ENCODE measurements at places on chromosomes 3 and 15.

DNA sequence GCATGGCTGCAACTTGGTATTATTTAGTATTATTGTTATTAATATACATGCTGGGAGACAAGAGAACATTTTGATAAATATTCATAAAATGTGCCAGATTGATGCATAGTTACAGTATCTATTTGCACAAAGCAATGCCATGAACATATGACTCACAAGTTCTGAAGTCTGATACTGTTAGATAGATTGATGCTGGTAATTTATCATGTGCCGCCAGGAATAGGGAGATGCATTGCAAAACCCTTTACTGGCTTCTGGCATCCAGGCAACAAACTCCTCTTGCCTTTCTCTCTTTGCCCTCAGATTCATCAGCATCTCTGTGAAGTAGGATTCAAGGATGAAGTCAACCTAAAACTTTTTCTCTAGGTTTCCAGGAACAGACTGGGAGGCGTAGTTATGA is 41.0 kb upstream of the SLC25A26 start:
- H3K27ac ChIP-seq = no peak overlapping the region
- no peaks in the 10 kb centered on the region for H3K27me3 ChIP-seq
- no peak for DNase-seq
- H3K4me1 ChIP-seq = no peaks in the 10 kb centered on the region

DNA sequence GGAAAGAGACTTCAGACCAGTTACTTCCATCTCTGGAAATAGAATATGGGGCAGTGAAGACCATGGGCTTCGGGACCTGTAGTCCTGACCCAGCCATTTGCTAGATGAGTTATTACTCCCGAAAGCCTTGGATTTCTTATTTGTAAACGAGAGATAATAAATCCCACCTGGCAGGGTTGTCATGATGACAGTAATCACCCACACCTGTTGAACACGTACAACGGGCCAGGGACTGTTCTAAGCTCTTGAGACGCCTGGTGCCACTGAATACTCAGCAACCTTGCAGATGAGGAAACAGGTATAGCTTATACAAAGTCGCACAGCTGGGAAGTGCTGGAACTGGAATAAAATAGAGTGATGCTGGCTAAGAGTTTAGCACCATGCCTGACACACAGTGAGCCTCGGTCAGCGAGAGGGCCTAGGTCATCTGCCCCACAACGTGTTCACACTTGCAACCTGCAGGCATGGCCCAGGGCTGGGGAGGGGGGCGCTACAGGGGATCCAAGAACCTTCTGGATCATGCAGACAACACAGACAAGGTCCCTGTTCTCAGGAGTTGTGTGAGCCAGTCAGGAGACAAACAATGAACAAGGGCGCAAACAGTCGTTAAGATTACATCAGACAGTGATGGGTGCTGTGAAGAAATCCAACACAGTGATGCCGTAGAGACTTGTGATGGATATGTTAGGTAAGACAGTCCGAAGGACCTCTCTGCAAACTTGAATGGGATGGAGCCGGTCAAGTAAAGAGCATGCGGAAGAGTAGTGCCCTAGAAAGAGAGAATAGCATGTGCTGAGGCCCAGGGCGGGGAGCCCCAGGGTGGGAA is 89.2 kb downstream of the CORO2B start:
- no peak overlapping the region for H3K4me3 ChIP-seq
- H3K27me3 ChIP-seq = peaks cover 21% of the 10 kb centered on the region
- H3K4me1 ChIP-seq = no peaks in the 10 kb centered on the region
- no peaks in the 10 kb centered on the region for H3K36me3 ChIP-seq
- H3K27ac ChIP-seq = no peak overlapping the region
- DNase-seq = no peak

- H3K36me3 ChIP-seq = no peaks in the 10 kb centered on the region
- H3K27me3 ChIP-seq = no peaks in the 10 kb centered on the region
- H3K4me1 ChIP-seq = peaks cover 3% of the 10 kb centered on the region
- no peak overlapping the region for H3K27ac ChIP-seq
These were observed 2.8 kb upstream of the NEK4 start for GRCh38 chr3:52773361-52774065.

DNA sequence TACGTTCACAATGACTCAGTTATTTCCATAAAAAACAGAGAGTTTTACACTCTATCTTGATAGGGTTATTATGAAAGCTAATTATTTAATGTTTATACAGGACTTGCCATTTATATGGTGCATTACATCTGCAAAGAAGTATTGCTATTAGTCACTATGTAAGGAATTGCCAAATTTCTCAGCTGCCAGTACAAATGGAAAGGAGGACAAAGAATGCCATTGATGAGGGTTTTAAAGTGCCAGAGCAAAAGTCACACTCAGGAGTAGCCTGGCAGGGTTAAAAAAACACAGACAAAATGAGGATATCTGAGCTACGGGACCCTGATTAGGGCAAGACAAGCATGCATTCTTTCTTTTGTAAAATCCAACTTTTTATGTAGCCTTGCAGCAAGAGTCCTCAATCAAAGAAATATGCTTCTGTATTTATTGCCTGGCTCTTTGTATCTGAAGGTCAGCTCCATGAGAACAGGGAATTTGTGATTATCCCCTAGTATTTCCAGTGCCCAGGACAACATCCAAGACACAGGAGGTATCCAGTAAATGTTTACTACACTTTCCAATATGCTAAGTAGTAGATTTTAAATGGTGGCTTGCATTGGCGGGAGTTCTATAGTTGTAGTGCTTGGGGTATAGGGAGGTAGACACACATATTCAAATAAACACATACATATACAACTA is 1013.6 kb downstream of the ROBO1 start:
- no peak overlapping the region for H3K27ac ChIP-seq
- no peak for DNase-seq
- no peaks in the 10 kb centered on the region for H3K36me3 ChIP-seq

DNA sequence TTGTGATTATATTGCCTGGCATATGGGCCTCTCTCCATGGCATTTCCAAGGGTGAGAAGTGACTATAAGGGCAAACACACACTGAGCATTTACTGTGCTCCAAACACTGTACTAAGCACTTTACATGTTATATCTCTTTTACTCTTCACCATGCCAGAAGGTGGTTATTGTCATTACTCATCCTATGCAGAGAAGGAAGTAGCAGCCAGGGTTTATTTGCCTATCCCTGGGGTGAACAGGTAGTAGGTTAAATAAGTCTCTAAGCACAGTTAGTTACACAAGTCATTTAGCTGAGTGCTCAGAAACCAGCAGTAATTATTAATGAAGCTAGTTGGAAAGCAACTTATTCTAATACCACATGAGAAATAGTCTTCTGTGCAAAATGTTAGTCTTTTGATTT is 109.9 kb upstream of the SYNPR start:
- H3K27ac ChIP-seq = no peak overlapping the region
- no peaks in the 10 kb centered on the region for H3K27me3 ChIP-seq
- no peaks in the 10 kb centered on the region for H3K36me3 ChIP-seq
- no peak overlapping the region for H3K4me3 ChIP-seq
- DNase-seq = no peak

GRCh38 chr15:99407716-99408115 is 156.4 kb downstream of the LRRC28 start:
- no peak overlapping the region for H3K4me3 ChIP-seq
- H3K36me3 ChIP-seq = no peaks in the 10 kb centered on the region
- H3K4me1 ChIP-seq = peaks cover 11% of the 10 kb centered on the region
- no peaks in the 10 kb centered on the region for H3K27me3 ChIP-seq
- H3K27ac ChIP-seq = no peak overlapping the region

- no peaks in the 10 kb centered on the region for H3K4me1 ChIP-seq
- H3K4me3 ChIP-seq = no peak overlapping the region
- no peaks in the 10 kb centered on the region for H3K27me3 ChIP-seq
- no peaks in the 10 kb centered on the region for H3K36me3 ChIP-seq
- H3K27ac ChIP-seq = no peak overlapping the region
These were observed 203.5 kb downstream of the MECOM start for GRCh38 chr3:169460035-169460434.

GRCh38 chr15:59292442-59293151 is 80.1 kb downstream of the MYO1E start:
- H3K27me3 ChIP-seq = no peaks in the 10 kb centered on the region
- H3K4me1 ChIP-seq = peaks cover 2% of the 10 kb centered on the region
- no peak for DNase-seq

DNA sequence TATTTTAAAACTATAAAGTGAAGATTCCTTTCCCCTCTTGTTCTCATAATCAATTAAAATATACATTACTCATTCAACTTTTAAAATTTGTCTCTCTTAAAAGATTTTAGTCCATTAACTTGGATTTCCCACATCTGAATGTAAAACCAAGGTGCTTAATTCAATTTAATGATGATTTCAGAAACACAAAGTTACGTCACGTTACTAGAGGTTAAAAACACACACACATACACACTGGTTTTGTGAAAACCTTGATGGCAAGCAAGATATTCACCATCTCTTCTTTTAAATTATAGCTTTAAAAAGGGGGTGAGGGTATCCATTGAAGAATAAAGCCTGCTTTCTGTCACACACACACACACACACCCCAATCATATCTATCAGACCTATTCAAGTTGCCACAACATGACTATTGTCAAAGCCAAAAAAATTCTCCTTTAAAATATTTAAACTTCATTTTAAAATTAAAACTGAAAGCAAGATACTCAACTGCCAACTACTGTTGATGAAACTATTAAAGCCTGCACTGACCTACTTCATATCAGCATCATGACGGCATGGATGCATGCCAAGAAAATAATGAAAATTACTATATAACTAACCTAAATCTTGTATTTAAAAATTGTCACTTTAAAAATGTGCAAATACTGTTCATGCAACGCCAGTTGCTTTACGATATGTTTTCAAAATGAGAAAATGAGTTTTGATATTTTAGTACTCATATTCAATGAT is 2.1 kb downstream of the RFX7 start:
- DNase-seq = no peak
- peak overlapping the region; percentile 16 for H3K27ac ChIP-seq
- H3K27me3 ChIP-seq = no peaks in the 10 kb centered on the region
- H3K4me1 ChIP-seq = peaks cover 15% of the 10 kb centered on the region
- no peaks in the 10 kb centered on the region for H3K36me3 ChIP-seq

DNA sequence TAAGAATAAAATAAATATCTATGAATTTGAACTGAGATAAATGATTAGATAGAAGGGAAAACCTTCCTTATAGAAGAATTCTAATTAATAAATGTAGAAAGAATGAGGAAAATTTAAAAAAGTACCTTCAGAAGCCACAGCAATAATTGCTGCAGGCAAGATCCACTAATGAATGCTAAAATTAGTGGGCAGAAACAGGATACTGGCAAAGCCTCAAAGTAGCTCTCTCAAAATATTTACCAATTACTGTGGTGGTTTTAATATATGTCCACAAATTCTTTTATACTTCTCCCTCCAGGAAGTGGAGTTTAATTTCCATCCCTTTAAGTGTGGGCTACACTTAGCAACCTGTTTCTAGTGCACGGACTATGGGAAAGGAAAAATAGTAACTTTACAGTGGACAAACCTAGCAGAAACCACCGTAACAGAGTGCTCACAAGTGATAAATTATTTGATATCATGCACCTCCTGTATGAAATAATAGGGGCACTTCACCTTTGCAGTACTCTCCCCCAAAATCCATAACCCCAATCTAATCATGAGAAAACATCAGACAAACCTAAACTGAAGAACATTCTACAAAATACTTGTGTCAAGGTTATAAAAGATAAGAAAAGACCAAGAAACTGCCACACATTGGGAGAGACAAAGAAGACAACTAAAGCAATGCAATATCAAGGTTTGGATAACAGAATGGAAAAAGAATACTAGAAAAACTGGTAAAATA is 6.8 kb downstream of the PEAK1 start:
- H3K36me3 ChIP-seq = no peaks in the 10 kb centered on the region
- DNase-seq = no peak
- H3K4me3 ChIP-seq = no peak overlapping the region
- H3K27me3 ChIP-seq = no peaks in the 10 kb centered on the region
- H3K27ac ChIP-seq = no peak overlapping the region

- H3K4me3 ChIP-seq = peak overlapping the region; percentile 8
- H3K27me3 ChIP-seq = no peaks in the 10 kb centered on the region
- DNase-seq = peak; percentile 35
These were observed 4.8 kb downstream of the RARRES1 start for GRCh38 chr3:158727206-158728060.

DNA sequence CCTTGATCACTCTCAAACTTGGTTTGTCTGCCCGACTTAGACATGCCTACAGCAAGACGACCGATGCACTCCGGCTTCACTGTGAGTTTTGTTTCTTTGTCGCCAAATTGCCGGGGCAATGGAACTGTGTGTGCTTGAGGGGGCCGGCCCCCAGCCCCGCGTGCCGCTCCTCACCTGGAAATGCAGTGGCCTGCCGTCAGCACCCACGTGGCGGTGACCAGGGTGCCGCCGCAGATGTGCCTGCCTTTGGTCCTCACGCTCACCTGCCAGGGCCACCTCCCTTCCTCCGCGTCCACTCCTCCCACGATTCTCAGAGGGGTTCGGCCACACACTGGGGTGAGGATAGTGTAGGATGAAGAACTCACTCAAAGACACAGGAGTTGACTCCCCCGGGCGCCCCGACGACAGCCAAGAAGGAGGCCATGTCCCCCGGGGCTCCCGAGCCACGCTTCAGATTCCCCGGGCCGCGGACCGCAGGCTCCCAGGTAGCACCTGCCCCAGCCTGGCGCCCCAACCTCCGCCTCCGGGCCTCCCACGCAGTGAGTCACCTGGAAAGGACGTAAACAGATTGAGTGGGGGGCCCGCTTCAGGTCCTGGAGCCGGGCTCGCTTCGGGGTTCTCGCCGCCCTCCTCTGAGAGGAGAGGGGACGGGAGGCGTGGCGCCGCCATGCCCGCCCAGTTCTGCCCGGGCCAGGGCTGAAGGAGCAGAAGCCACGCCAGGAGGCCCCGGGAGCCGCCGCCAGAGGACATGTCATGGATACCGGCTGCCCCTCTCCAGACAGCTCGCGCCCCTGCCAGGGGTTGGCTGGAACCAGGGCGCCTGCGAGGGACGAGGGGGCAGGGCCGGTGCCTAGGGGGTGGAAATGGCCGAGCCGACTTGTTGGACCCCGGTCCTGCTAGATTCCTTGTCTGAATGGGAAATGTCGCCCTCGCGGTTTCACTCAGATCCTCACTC is 29.6 kb downstream of the MYL3 start:
- no peaks in the 10 kb centered on the region for H3K27me3 ChIP-seq
- DNase-seq = no peak
- no peak overlapping the region for H3K27ac ChIP-seq
- H3K4me1 ChIP-seq = no peaks in the 10 kb centered on the region
- H3K4me3 ChIP-seq = no peak overlapping the region

DNA sequence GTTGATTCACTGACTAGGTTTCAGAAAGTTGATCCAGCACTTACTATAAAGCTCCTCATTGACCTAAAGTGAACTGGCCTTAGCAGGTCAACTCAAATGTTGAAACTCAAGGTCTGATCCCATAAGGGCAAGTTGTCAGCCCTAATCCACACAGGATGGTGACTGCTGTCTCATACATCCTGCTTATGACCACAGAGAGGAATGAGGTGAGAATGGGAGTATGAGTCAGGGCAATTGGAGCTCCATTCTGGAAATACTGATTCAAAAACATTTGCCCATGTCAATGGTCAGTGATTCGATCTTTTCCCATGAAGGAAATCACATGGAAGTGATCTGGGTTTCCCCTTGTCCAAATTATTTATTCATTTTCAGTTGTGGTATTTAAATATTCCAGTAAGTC is 78.7 kb downstream of the ZNF385D start:
- DNase-seq = no peak
- no peaks in the 10 kb centered on the region for H3K4me1 ChIP-seq
- no peak overlapping the region for H3K4me3 ChIP-seq
- no peaks in the 10 kb centered on the region for H3K36me3 ChIP-seq
- H3K27me3 ChIP-seq = no peaks in the 10 kb centered on the region
- H3K27ac ChIP-seq = no peak overlapping the region

Data from T-cell (primary cell).